Common myeloid progenitor, CD34-positive (primary cell): ENCODE measurements at places on chromosomes 6 and 20.

GRCh38 chr6:79468587-79468986 lies 68.6 kb downstream of the LCA5 start:
- DNase-seq = no peak

DNA sequence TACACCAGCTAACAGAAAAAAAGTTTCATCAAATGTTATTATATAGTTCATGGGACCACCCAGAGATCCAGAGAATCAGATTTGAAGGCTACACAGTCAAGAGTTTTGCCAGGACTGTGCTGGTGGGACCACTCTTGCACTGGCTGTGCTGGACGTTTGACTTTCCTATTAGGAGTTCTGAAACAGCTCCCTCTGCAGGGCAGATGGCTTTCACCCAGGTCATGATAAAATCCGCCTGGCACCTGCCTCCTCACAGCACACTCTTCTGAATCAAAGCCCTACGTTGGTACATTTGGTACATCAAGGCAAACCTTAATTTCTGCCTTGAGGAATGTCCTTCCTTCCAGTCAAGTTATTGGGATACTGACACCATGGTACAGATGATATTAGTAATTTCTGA lies 302.1 kb downstream of the ZNF217 start:
- DNase-seq = no peak

DNA sequence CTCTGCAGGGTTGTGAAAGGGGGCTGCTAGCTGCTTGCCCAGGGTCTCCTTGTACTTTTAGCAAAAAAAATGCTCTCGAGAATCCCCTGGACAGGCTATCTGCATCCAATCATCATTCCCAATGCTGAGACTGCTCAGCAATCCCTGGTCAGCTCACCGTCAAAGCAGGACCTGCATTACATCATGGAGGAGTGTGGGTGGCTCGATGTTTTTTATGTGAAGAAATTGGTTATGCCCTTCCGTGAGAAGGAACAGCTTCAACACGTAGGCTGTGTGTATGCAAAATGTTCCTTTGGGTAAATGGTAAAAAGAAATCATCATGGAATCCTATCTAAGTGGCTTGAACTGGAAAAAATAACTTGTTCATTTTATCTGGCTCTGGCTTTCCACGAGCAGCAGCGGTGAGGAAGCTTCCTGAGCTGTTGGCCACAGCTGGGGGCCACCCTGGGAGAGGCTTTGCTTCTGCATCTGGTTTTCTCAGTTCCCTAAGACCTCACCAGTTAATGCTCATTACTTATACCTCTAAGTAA lies 111.4 kb downstream of the FYN start:
- peak; percentile 26 for DNase-seq

DNA sequence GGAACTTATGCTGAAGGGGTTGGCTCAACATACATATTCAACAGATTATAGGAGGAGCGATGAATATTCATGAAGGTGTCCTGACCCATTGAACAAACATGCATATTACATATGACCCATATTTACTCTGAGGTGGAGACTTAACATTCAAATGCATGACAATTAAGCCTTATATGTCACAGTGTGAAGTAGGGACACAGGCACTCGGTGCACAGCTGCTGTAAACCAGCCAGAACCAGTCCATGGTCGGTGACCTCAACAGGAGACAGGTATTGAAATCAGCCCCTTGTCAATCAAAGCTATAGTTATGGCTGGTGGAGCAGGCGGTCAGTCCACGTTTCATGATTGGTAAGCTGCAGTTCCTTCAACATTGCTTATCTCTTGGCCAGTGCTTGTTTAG lies 347.3 kb downstream of the THBS2 start:
- no peak for DNase-seq

DNA sequence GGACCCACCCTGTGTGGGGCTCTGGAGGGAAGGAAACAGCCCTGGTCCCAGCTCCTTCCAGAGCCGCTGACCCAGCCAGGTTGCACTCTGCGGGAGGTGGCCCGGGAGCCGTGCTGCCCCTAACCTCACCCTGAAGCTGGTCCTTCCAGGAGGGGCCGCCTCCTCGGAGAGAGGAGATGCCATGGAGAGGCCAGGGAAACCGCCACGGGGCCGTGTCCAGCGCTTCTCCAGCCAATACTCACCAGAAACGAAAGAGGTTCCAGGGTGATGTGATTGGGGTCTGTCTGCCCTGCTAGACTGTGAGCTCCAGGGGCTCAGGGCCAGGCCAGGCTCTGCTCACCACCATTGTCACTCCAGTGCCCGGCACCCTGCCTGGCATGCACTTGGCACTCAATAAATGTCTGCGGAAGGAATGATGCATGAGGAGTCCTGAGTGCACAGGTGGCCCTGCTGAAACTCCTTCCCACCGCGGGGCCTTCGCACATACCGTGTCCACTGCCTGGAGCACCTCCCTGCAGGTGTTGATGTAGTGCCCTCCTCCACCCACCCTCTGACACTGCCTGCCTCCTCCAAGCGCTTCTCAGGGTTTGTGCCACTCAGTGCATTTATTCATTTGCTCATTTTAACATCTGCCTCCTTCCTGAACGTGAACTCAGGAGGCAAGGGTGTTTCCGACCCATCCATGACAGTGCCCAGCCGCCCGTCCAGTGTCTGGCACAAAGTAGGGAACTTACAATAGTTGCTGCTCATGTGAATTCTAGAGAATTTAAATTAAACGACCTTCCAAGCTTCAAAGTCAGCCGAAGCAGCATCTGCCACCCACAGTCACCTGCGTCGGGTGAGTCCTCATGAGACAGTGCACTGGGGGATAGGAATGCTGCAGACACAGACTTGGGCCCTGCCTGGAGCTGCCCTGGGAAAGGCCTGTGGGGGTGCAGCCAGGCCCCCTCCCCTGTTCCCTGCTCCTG lies 30.3 kb downstream of the RBM38 start:
- DNase-seq = no peak

GRCh38 chr6:144362042-144363018 lies 77.2 kb downstream of the UTRN start:
- no peak for DNase-seq

DNA sequence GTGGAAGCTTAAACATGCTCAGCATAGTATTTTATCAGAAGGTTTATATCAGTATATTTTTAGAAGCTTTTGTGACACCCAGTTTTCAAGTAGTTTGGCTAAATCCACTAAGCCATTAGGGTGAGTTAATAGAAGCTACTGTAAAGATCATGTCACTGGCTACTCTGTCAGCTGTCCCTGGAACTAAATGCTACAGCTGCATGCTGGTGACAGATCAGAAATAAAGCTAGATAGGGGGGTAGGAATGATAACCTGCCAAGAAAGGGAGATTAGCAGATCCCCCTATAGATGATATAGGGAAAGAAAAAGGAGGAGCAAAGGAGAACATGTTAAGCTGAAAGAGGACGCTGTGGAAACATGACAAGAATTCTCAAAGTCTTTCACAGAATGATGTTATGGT lies 363.2 kb downstream of the QKI start:
- no peak for DNase-seq

- no peak for DNase-seq
Measured at GRCh38 chr6:79895382-79896074, 51.8 kb downstream of the ELOVL4 start.

DNA sequence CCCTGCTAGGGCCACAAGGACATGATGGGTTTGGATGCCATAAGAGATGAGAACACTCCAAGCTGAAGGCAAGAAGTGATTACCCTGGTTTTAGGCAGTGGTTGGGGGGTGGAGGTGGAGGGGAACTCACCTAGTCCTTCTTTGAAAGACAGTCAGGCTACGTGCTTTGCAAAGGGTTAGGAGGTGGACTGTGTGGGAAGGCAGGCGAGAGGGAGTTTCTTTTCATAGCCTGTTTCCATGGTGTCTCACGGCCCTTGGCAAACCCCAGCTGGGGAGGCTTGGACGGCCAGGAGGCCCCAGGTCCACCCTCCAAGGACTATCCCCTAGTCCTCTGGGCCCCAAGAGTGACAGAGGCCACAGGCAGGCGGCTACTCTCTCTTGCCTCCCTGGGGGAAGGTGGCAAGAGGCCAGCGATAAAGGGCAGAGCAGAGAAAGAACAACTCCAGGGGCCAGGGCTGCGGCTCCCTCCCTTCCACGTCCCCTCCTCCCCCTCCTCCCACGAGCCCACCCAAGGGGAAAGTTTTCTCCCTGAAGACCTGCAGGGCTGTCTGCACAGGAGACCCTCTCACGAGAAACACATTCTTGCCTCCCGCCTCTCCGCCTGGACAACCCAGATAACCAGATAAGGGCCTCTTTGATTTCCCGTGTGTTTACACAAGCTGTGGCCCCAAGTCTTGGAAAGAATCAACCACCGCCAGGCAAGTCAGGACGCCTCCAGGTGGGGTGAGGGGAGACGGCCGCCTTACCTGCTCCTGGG lies 74.4 kb downstream of the NOL4L start:
- DNase-seq = peak; percentile 38

GRCh38 chr6:23445157-23445710 lies 680.8 kb upstream of the NRSN1 start:
- no peak for DNase-seq

- DNase-seq = no peak
Measured at GRCh38 chr6:92559003-92559402, 860.4 kb downstream of the EPHA7 start.

DNA sequence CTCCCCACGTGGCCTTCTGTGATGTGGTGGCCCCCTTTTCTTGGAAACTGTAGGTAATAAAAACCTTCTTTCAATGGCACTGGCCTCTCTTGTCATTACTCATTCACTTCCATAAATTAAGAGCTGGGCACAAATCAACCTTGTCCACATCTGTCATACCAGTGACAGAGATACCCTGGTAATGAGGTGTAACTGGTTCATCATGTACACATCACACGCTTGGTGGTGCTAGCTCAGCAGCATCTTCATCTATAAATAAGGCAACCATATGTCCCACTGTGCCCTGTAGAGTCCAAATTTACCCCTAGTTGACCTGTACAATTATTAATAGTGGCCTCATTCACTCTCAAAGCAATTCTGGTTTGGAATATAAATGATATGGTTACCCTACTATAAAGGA lies 245.6 kb downstream of the HIVEP2 start:
- DNase-seq = no peak

DNA sequence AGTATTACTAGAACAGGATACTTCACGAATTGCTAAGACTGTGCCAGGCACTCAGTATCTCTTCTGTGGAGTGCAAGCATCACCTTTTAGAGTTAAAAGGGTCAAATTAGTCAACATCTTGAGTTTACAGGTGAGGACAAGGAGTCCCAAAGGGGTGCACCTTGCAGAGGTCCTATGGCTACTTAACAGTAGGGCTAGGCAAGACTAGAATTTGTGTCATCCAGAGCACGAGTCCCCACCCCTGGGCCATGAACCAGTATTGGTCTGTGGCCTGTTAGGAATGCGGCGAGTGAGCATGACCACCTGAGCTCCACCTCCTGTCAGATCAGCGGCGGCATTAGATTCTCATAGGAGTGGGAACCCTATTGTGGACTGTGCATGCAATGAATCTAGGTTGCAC lies 10.5 kb upstream of the DSTN start:
- DNase-seq = no peak

- peak; percentile 54 for DNase-seq
Measured at GRCh38 chr6:158850807-158851115, 31.6 kb upstream of the EZR start.

DNA sequence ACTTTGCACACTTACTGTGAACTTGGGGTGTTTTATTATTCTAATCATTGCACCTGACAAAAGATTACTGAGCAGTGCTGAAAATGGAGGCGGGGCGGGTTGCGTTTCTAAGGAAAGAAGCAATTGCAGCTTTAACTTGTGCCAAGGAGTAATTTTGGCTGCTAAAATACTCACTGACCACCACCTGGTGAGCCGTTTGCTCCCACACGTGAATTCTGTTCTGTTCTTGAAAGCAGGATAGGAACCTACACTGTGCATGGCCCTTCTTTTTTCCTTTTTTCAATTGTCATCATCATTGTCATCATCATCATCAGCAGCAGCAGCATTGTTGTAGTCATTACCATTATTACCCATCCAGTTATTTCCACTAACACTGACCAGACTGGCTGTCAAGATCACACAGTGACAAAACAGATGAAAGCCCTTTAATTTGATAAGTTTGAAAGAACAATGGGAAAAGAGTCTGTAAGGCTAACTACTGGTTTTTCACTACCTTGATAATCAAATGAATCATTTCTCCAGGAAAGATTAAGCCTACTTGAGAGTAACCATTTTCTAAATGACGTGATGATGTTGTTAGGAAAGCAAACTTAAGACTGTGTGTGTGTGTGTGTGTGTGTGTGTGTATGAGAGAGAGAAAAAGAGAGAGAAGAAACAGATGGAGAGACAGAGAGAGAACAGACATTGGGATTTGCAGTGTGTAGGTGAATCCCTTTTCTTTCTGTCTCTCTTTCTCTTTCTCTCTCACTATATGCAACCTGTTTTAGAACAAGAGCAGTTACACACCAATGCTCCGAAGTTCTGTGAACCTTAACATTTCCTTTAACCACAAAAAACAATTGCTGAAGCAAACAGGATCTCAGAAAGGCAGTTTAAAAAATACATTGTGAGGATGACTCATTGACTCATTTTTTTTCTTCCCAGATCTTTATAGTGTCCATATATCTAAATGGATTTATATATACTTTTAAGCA lies 3.8 kb downstream of the RIPOR2 start:
- peak; percentile 81 for DNase-seq

DNA sequence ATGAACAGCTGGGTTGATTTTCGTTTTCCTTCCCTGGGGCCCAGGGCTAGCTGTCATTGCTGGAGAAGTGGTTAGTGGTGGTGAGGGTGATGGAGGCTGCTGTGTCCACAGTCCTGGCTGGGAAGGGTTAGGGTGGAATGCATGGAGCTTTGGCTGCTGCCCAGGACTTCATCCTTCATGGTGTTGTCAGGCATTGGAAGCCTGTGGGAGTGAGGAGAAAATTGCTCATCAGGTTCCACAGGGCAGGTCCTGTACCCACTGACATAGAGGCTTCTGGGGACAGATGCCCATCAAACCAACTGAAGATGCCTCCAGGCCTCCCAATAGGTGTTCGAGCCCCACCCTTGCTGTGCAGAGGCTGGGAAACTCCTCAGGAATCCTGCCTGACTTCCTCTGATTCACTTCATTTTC lies 262.4 kb upstream of the SUPT3H start:
- DNase-seq = no peak

GRCh38 chr6:14664112-14664601 lies 546.6 kb downstream of the CD83 start:
- no peak for DNase-seq

DNA sequence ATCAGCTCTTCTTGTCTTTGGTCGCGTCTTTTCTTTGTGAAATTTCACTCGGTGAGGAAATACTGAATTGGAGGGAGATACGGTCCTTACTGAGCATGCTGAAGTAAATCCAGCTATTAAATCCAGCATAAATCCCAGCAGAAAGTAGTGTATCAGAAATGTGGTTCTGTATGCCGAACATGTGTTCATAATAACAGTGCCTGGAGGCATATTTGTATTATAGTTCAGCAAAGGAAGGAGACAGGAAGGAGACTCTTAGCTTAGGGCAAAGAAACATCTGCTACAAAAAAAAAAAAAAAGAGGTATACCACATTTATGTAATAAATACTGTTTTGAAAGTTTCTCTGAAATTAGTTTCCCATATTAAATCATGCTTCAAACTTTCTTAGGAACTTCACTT lies 211.8 kb downstream of the PLCB4 start:
- peak; percentile 36 for DNase-seq

- DNase-seq = no peak
Measured at GRCh38 chr6:71034563-71035345, 77.9 kb upstream of the B3GAT2 start.
